Stimulated activated CD8-positive, alpha-beta memory T cell treated with anti-CD3 and anti-CD28 coated beads, Interleukin-7, amount 100 ng/mL, for 48 hours (primary cell): ENCODE measurements at places on chromosomes 1 and 21.

DNA sequence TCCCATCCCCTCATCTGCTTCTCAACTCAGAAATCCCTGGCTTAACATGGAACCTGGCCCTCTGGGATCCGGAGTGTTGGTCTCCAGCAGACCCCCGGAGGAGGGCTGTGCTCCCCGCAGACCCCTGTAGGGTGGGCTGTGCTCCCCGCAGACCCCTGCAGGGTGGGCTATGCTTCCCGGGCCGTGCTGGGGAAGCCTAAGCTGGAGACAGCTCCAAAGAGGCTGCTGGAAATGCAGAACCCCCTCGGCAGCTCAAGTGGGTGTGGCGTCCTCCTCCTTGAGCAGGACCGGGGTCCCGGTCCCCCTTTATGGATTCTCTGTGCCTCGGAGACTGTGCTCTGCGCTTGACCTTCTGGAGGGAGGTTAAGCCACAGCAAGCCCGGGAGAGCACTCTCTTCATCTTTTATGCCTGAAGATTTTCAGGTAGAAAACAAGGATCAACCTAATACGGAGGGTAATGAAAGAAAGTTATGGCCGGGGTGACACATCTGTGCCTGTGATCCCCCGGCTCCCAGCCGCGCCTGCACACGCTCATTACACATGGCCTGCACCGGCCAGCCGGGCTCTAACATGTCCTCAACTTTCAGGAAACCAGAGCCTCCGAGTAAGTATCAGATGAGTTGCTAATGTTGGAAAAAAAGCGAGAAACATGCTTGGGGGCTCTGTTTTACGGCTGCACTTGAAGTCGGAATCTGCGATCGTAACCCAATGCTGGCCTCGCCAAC lies 87.7 kb upstream of the ACTRT2 start:
- no peak for DNase-seq

- no peak for DNase-seq
Observed at GRCh38 chr1:74504125-74504932, 8.1 kb downstream of the LRRC53 start.

DNA sequence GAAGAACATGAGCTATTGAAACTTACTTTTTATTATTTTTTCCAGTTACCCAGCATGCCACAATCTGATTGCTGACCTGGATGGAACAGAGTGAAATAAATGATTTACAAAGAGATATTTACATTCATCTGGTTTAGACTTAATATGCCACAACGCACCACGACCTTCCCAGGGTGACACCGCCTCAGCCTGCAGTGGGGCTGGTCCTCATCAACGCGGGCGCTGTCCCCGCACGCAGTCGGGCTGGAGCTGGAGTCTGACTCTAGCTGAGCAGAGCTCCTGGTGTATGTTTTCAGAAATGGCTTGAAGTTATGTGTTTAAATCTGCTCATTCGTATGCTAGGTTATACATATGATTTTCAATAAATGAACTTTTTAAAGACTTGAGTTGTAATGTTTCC lies 243.9 kb downstream of the SDCCAG8 start:
- no peak for DNase-seq

- no peak for DNase-seq
Observed at GRCh38 chr21:41366522-41367151, 4.8 kb downstream of the MX2 start.

GRCh38 chr1:180921891-180922630 lies 9.4 kb downstream of the KIAA1614 start:
- no peak for DNase-seq

GRCh38 chr1:143497374-143497747 lies 474.4 kb downstream of the FAM72C start:
- no peak for DNase-seq

- no peak for DNase-seq
Observed at GRCh38 chr1:23436520-23437354, 12.2 kb upstream of the TCEA3 start.

DNA sequence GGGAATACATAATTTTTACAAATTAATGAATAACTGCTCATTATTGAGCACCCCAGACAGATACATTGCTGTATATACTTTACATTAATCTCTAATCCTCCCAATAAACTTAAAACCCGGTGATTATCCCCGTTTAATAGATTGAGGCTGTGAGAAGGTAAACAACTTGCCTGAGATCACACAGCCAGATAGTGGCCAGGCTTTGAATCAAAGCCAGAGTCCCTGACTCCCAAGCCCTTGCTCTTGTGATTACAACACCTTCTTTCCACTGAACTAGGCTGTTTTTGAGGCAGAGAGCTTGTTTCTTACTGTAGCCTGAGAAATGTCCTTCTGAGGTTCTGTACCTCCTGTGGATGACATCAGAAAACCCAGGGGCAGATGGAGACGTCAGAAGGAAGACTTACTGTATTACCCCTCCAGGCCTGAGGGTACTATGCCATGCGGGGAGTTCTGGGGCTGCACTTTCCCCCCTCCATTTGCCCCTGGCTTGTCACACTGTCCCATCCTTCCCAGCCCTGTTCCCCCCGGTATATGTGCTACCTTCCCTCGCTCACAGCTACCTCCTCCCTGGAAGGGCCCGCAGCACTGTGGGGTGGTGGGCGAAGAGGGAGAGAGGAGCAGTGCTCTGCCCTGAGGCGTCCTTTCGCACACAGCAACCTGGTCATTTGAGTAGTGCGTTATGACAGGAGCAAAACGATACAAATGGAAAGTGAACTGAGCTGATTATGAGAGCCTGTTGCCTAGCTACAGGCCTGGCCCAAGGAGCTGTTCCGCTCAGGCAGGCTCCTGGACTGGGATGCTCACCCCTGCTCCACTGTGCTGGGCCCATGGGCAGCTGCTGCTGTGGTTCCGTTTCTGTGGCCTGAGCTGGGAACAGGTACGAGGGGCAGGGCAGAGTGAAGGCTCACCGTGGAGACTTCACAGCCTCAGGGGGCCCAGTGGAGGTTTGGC lies 4.6 kb downstream of the KCNC4 start:
- no peak for DNase-seq

DNA sequence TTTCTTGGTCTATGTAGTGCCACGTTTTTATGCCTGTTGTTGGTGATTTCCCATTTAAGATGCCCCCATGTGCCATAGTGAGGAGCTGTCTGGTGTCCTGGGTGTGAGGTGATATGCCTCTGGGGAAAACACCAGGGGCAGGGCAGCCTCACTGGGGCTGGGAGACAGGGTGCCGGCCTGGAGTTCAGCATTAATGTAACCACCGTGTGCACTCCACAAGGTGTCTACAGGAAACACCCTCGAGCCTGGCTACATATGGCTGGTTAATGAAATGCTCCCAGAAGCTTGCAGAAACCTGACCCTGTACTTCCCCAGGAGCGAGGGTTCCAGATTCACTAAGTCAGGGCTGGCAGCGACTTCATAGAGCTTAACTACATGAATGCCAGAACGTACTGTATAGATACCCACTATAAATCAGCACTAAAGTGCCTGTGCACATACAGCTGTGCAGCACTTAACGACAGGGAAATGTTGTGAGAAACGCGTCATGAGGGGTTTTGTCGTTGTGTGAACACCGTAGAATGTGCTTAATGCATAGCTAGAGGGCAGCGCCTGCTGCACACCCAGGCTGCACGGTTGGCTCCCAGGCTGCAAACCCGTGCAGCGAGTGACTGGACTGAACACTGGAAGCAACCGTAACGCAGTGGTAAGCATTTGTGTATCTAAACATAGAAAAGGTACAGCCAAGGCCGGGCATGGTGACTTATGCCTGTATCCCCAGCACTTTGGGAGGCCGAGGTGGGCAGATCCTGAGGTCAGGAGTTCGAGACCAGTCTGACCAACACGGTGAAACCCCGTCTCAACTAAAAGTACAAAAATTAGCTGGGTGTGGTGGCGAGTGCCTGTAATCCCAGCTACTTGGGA lies 10.4 kb downstream of the TFF2 start:
- DNase-seq, result no peak

DNA sequence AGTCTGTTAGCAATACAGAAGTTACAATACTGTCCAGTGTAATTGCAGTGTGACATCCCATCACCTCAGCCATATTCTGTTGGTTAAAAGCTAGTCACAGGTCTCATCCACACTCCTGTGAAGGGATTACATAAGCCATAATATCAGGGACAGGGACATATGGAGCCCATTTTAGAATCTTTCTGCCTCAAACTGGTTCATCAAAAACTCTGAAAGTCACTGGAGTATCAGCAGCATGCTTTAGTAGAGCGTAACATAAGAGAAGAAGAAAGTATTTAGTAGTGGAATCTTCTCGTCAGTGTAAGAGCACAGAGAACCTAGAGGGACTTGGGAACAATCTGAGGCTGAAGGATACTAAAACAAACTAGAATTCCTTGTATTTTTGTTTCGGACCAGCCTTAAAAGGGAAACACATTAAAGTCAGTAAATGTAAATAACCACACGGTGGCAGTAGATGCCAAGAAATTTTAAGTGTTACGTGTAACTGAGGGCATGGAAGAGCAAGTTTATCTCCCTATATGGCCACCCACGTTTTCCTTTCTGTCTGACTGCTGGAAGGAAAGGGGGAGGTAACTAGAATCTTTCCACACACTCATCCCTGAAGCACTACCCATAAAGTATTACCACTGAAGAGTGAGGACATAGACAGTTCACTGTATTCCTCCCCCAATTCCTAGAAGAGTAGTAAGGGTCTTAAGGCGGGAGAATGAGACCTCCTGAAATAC lies 41.6 kb upstream of the AGL start:
- DNase-seq, result no peak

- DNase-seq, result no peak
Observed at GRCh38 chr1:72568113-72568512, 285.8 kb upstream of the NEGR1 start.

DNA sequence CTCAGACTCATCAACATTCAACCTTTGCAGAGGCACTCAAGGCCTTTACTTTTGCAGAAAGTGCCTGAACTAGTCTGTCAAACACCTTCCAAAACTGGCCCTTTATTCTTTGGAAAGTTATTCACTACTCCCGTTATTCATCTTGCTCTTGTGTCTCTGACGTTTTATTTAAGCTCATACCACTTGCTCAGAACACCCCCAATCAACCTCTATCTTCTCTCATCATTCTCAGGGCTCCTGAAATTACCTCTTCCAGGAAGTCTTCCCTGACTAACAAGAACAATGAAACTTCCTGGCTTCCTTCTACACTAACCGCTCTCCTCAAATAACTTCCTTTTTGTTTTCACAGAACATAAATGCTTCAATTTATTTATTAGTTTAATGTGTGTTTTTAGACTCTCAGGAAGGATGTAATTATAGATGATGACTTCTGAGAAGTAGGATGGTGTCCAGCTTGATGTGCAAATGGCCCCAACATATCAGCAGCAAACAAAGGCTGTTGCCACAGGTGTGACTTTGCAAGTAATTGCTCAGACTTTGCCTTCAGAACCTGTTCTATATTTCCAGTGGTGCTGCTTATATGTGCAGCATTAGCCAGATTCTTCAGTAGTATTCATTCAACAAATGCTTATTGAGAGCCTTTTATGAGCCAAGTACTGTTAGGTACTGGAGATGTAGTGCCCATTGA lies 22.8 kb upstream of the BATF3 start:
- DNase-seq, result no peak

DNA sequence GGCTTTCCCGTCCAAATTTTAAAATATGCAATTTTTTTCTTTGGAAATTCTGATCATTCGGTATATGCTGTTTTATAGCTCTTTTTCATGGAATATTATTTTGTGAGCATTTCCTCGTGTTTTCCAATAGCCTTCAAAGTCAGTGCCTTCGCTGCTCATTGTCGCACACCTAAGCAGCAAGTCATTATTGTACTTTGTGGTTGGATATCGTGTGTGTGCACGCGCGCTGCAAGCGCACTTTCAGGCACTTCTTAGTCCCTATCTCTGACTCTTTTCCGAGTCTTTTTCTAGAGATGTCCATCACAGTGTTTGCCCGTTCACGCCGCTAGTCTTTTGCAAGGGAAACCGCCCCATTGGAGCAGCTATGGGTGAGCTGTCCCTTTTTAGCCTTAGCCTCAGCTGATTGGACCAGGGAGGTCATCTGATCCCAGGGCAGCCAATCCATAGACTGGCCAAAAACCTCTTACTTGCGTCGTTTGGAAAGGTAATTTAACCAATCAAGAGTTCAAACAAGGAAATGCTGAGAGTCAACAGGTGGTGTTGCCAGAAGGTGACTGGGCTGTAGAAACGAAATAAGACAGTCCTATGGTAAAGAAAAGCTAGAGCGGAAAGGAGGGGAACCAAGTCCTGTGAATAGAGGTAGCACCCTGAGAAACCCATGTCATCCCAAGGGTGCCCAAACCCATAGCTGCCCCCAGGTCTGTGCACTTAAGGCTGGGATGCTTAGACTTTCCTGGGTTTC lies 710 bp upstream of the HYI start:
- peak; percentile 63 for DNase-seq

- no peak for DNase-seq
Observed at GRCh38 chr1:183883623-183884022, 78.7 kb downstream of the RGL1 start.
